ENCODE measurements at places on chromosomes 5 and 9. TPM values are rescaled to one million over a fixed set of nuclear protein-coding genes. Genes with fewer than 3 reads are reported as not detected.

Gene TRIO
- 177 TPM for total RNA-seq

Gene TAF1L
- under 0.01 TPM for total RNA-seq

Gene GRM6
- total RNA-seq: under 0.01 TPM

Gene FOXD4
- 0.16 TPM for total RNA-seq

Gene TOPORS
- total RNA-seq: 26.6 TPM

Gene CDKN2B-AS1
- 5.6 TPM for total RNA-seq

Gene CCNO
- total RNA-seq: 0.17 TPM

Gene PCDHAC2
- total RNA-seq: under 0.01 TPM

Gene SLC6A18
- total RNA-seq: not detected

Gene ZNF782
- total RNA-seq: 1.3 TPM

Gene CDH9
- not detected for total RNA-seq

Gene PDE6A
- total RNA-seq: not detected

Gene LCN1
- total RNA-seq: not detected

Gene ALDH1A1
- total RNA-seq: 10.1 TPM

Gene IFNA13
- total RNA-seq: not detected

Gene GARIN3
- total RNA-seq: not detected

Gene FST
- 29.1 TPM for total RNA-seq

Gene SLC36A2
- total RNA-seq: not detected

Gene PCDHB14
- 0.63 TPM for total RNA-seq

Gene SMIM33
- not detected for total RNA-seq

Gene BHMT2
- 4.6 TPM for total RNA-seq

Gene C9orf50
- under 0.01 TPM for total RNA-seq

Gene SLC4A9
- total RNA-seq: not detected

Gene PRSS3
- total RNA-seq: 47.3 TPM

Gene MELK
- 6.5 TPM for total RNA-seq

Gene SLC28A3
- total RNA-seq: 0.16 TPM

Gene SPINK6
- total RNA-seq: not detected

Gene NPR3
- 74.7 TPM for total RNA-seq

Gene FAM78A
- 0.52 TPM for total RNA-seq

Gene RANBP3L
- total RNA-seq: under 0.01 TPM

Gene SCGB3A2
- not detected for total RNA-seq

Gene C9
- total RNA-seq: 0.16 TPM

Gene RHOBTB3
- total RNA-seq: 296 TPM

Gene ADRB2
- 0.32 TPM for total RNA-seq

Gene GPR151
- not detected for total RNA-seq

Gene OXCT1
- 29.4 TPM for total RNA-seq

Gene MAPKAP1
- 65.5 TPM for total RNA-seq

Gene SPATA31C1
- total RNA-seq: not detected

Gene MRPS2
- 19.1 TPM for total RNA-seq

Gene SYK
- under 0.01 TPM for total RNA-seq

Gene CYLC2
- total RNA-seq: not detected

Gene LRRC19
- total RNA-seq: not detected

Gene NDOR1
- total RNA-seq: 2.2 TPM

Gene CD274
- total RNA-seq: 1.6 TPM

Gene N4BP3
- 1.8 TPM for total RNA-seq

Gene PCDHA9
- total RNA-seq: 0.16 TPM

Gene SPARC
- total RNA-seq: 832 TPM

Gene LCP2
- total RNA-seq: not detected

Gene EQTN
- total RNA-seq: not detected

Gene KCNV2
- not detected for total RNA-seq

Gene UGT3A2
- total RNA-seq: not detected

Gene IL3
- not detected for total RNA-seq
